ENCODE measurements at places on chromosomes 5 and 9.

- DNase-seq: no peak
These were observed 10.4 kb upstream of the RXRA start for GRCh38 chr9:134315716-134316448.

GRCh38 chr5:107670087-107670931, 428 bp downstream of the EFNA5 start:
- DNase-seq: no peak

GRCh38 chr5:170154297-170154696, 48.6 kb downstream of the FOXI1 start:
- no peak for DNase-seq

- no peak for DNase-seq
These were observed 26.4 kb upstream of the TMOD1 start for GRCh38 chr9:97475059-97475458.

- DNase-seq: no peak
These were observed 302.4 kb downstream of the ATPSCKMT start for GRCh38 chr5:9947225-9947714.

DNA sequence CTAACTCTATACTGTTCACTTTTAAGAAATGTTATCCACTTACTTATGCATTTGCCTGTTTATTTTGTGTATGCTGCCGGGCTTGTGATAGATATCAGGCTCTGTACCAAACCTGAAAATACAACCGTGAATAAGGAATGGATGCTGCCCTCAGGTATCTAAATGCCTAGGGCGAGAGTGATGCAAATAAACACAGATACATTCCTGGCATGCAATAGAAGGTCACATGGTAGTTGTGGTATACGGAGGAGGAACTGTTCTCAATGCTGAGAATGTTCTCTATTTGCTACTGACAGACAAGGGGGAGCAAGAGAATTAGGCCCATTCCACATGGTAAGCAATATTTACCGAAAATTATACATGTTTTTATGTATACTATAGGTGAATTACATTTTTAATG, 227.8 kb downstream of the ICE1 start:
- DNase-seq: no peak

DNA sequence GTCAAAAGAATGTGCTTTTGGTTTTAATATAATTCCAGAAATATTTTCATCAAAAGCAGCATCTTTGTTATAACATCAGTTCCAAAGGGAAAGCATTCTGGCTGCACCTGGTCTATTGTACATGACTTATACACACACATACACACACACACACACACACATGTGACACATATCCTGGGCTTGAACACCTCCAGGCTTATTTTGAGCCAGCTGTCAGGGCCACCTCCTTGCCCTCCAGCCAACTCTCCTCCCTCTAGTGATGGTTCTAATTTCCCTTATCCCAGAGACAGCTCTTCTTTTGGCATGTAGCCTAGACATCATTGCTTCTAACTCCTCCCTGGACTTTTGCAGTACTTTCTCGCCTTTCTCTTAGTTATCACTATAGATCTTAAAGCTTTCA, 115.0 kb downstream of the PIK3R1 start:
- no peak for DNase-seq

GRCh38 chr5:159671886-159672285, 244.4 kb upstream of the ADRA1B start:
- no peak for DNase-seq

DNA sequence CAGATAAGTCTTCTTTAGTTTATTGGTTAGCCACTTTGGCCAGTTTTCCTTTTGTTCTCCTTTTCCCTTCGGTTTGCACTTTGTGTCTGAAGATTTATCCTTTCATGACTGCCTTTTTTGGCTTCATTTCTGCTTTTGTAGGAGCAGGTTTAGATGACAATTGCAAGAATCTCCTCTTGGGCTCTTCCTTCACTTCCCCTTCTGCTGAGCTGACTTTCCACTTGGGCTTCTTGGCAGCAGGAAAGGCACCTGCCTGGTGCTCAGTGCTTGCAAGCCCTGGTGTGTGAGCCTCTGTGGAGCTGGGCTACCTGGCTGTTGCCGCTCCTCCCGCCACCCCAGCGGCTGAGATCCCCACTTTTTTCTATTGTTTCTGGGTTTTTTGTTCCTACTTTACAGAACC, 7.3 kb downstream of the CCDC112 start:
- DNase-seq: no peak

DNA sequence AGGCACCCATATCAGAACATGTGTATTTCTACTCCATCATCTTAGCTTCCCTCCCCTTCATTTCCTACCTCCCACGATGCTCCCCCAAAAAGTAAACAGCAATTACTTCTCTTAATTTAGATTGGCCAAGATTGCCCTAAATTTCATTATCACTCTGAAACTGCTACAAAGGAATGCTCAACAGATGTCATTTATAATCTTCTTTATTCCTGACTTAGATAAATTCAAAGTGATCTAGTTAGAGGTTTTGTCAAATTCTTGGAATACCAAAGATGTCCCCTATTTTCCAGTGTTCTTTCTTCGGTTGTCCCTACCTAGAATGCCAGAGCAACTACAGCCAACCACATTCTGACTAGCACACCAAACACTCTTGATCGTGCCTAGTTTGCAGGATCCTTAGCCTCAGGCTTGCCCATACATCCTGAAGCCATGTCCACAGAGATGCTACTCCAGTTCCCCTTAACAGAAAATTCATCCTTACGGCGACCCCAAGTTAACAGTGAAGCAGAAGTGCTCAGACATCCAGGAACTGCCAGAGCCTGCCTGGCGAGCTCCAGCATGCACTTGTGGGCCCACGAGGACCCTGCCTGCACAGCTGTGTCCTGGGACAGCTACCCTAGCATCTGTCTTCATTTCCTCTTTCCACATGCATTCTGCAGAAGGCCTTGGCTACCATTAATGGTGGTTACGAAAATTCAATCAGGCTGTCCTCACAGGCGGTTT, 31.6 kb downstream of the DAP start:
- no peak for DNase-seq

- DNase-seq: no peak
These were observed 3.3 kb upstream of the SNX18 start for GRCh38 chr5:54514291-54514690.

GRCh38 chr9:12719431-12719830, 26.2 kb downstream of the TYRP1 start:
- DNase-seq: no peak

DNA sequence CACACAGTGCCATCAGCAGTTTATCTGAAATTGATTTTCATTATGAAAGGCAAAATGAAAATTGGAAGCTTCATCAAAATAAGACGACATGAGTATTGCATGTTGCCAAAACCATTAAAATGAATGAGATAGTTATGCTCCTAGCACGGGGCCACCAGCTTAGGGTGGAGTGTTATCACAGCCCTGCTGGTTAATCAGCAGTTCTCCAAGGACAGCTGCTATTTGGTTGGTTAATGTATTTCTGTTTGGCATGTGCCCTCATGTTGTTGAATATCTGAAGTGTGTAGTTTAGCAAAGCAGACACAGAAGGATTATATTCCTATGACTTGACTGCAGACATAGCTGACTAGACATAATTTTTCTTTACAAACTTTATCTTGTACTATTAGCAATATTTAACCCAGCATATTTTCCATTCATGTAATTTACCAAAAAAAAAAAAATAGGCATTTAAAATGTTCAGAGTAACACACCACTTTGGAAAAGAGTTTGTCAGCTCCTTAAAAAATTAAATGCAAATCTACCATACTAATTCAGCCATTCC, 98.6 kb upstream of the PIK3R1 start:
- no peak for DNase-seq

GRCh38 chr5:88889189-88890069, 6.4 kb upstream of the MEF2C start:
- DNase-seq: no peak

GRCh38 chr5:79481574-79481973, 32.4 kb downstream of the HOMER1 start:
- DNase-seq: no peak

DNA sequence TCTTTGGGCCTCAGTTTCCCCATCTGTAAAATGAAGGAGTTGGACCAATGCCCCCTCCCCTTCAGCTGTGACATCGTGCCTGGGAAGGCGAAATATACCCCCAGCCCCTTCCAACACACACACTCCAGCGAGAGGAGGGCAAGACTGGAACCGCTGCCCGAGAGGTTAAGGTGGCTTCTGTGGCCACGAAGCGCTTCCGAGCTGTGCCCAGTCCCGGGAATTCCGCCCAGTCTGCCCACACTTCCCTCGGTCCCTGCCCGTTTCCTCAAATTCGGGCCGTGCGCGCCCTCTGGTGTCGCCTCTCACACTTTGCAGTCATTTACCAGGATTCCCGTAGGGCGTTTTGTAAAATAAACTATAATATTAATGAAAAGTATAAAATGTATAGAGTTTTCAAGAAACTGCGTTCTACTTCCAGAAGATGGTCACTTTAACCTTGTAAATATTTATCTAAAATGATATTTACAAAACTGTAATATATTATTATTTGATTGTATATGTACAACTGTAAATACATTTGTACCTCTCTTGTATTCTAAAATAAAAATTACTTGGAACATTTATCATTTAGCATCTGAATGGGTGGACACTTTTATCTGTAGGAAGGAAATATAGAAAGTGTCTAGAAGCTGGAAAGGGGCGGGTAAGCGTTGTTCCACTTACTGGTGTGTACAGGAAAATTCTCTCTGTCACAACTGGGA, 11.0 kb upstream of the EXOSC2 start:
- DNase-seq: no peak

- DNase-seq: no peak
These were observed 135.3 kb upstream of the RPS23 start for GRCh38 chr5:82413302-82414040.

- no peak for DNase-seq
These were observed 76.8 kb upstream of the RANBP3L start for GRCh38 chr5:36378551-36378950.

- no peak for DNase-seq
These were observed 593.4 kb upstream of the RGMB start for GRCh38 chr5:98179791-98180755.

DNA sequence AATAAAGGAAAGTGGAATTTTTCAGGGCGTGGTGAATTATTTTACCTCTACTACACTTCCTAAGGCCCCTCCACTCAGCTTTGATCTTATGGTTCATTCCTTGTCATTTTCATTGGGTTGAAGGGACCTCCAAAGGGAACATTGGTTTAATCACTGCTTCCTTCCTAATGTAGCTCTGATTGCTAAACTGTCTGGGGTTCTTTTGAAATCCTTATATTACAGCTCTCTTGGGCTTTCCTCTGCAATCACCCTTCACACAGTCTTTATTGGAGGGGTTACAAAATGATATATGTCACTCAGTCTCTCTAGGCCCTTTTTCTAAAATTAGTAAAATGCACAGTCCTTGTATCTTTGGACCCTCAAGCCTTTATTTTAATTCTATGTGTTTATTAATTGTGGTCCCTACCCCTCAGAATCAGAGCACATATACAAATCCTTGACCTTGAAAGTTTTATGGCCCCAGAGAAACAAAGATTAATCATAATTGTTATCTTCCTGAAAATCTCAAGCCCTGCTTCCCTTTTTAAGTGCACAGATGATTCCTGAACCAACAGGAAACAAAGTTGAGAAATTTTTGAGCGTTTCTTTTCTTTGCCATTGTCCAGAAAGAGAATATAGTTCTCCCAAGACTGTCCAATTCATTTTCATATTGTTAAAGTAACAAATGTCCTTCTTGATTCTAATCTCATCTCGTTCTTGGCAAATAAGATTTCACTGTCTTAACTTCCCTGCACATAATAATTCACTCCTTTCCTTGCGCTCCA, 330.0 kb downstream of the ARRDC3 start:
- DNase-seq: no peak

GRCh38 chr9:78669591-78669990, 372.7 kb downstream of the PSAT1 start:
- DNase-seq: no peak

DNA sequence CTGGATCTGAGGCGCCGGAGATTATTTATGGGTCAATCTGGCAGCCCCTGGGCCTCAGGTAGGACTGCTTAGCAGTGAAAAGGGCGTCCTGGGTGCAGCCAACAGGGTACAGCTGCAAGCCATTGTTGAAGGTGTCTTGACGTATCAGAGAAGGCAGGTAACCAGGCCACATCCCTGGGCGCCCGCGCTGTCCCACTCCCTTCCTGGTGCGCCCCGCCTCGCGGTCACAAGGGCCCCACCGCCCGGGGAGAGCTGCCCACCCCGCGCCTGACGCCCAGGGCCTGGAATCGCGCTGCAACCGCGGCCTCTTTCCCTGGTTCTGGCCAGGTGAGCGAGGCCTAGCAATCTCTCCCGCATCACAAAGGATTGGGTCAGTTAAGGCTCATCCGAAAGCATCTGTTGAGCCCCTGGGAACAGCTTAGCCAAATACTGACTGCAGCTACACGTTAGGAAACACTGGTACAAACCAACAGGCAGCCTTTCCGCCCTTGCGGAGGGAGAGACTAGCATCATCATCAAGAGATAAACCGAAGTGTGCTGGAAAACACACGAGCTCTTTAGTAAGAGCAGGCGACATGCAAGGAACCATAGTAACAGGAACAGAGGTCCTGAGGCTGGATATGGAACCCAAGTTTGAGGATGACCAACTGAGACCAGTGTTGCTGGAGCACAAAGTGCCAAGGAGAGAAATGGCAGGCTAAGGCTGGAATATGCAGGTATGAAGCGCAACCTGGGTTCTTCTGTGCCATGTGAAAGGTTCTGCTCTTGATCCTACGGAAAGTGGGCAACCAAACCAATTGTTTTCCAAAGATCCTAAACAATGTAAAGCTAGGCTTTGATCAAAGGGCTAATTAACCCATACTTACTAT, 3.6 kb downstream of the RPS23 start:
- DNase-seq: no peak

All from naive thymus-derived CD4-positive, alpha-beta T cell (primary cell).